MCF 10A (cell line): ENCODE measurements at places on chromosomes 13 and 19.

- no peak for DNase-seq
Observed at GRCh38 chr13:64556376-64556775, 2673.8 kb downstream of the PCDH9 start.

- no peak for DNase-seq
Observed at GRCh38 chr13:71237332-71237731, 629.7 kb downstream of the DACH1 start.

DNA sequence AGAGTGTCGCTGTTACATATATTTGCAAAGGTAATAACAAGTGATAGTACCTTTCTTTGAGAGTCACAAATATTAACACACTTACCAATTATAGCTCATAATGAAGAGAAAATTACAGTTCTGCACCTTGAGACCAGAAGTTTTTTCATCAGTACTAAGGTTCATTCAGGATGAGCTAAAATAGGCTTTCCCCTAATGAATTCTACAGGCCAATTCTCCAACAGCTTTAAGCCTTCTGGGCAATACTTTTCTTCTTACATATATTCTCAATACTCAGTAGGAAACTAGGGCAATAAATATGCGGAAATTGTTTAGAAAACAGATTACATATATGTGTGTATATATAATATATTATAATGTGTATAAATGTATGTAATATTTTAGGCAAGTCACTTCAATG, 2672.8 kb upstream of the PCDH20 start:
- no peak for DNase-seq

GRCh38 chr13:94020833-94021232, 458.6 kb downstream of the DCT start:
- peak; percentile 53 for DNase-seq

- no peak for DNase-seq
Observed at GRCh38 chr13:114149774-114150740, 17.6 kb upstream of the RASA3 start.

DNA sequence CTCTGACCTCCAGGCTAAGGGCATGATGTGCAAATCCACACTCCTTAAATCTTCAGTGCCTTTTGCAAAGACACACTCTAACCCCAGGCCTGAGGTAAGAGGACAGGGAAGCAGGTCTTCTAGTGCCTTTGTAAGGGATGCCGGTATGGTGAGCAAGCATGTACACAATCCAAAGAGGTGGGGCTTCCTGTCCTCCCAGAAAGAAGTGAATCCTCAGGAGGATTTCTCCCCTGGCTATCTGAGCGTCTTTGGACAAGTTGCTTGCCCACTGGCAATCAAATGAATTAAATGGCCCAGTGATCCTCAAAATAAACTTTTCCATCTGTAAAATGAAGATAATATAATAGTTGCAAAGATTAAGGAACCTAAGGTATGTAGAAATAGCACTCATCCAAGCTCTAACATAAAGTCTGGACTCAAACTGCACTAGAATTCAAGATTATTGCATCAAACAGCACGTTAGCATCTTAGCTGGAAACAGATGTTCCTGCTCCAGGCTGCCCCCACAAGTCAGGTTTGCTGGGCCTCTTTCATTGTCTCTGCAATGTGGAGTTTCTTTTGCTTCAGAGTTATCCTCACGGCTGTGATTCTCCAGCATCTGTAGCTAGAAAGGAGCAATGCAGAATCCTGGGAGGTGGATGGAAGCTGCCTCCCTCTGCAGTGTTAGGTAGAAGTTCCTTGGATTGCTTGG, 249.6 kb downstream of the TSHZ3 start:
- DNase-seq, result no peak

- peak; percentile 6 for DNase-seq
Observed at GRCh38 chr13:105311094-105311493, 1224.4 kb downstream of the EFNB2 start.

DNA sequence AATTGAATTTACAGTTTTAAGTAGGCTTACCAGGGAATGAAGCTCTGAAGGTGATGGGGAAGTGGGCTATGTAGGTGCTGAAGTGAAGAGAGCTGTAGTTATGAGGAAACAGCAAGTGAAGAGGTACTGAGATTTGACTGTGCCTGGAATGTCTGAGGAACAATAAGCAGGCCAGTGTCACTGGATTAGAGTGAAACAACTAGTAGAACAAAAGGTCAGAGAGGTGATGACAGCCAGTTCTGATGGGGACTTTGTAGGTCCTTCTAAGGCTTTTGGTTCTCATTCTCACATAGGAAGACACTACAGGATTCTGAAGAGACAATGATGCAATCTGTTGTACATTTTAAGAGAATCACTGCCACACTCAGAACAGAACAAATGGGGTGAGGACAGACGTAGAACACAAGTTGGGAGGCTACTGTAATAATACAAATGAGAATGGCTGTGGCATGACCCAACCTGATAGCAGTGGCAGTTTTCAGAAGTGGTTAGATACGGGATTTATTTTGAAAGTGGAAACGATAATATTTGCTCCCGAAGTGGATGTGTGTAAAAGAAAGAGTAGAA, 130.8 kb downstream of the MYCBP2 start:
- no peak for DNase-seq

DNA sequence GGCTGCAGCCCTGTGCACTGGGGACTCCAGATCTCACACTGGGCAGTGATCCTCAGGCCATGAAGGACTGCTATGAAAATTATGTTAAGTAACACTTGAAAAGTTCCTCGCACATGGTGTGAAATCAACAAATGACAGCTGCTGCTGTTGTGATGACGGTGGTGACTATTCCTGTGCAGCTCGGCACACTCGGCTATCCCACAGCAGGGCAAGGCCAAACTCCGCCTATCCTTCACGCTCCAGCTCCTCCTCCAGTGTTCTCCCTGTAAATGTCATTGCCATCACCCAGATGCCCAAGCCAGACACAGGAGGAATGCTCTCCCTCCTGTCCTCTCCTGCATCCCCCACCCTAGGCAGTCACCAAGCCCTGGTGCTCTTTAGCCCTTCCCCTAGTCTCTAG, 31.3 kb downstream of the GRIK5 start:
- DNase-seq, result no peak

- DNase-seq, result no peak
Observed at GRCh38 chr19:43452582-43452981, 12.8 kb downstream of the LYPD3 start.

GRCh38 chr19:51742789-51743188, 8.9 kb downstream of the FPR1 start:
- DNase-seq, result peak; percentile 49

DNA sequence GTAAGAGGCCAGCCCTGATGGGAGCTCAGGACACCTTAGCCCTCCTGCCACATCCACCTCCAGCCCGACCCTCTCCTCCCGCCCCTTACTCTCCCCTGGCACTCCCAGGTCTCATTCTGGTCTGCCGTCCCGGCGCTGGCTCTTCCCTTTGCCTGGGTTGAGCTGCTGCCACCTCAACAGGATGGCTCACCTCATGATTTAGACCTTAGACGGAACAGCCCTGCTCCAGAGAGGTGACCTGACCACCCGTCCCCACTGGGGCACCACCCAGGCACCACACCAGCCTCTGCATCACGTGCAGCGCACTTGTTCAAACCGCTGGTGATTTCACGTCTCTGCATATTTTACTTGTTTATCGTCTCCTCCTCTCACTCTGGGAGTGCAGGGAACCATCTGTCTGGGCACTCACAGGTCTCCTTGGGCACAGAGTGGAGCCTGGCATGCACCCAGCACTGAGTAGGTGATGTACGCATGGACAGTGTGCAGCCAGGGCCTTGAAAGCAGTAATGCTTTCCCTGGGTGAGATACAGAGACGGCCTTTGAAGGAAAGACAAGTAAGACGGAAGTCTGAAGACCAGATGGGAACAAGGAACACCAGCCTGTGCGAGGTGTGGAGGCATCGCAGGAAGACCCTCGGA, 183.1 kb downstream of the KATNAL1 start:
- no peak for DNase-seq

GRCh38 chr13:24179486-24179850, 18.9 kb downstream of the SPATA13 start:
- no peak for DNase-seq

DNA sequence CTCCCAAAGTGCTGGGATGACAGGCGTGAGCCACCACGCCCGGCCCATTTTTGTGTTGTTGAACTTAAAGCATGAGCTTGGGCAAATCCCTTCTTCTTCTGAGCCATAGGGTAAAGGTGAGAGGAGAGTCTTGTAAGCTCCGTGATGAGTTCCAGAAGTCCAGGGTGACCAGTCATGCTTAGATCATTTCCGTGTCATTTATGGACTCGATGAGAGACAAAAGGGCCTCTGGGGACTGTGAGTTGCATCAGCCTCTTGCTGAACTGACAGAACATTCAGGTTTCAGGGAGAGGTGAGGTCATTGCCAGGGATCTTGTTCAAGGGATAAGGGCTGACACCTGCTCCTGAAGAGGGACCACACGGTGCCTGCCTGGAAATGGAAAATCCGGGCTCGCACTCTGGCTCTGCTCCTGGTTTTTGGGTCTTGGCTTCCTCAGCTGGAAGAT, 53.6 kb downstream of the GADD45B start:
- DNase-seq, result peak; percentile 99

GRCh38 chr13:75705395-75705794, 69.3 kb downstream of the LMO7 start:
- peak; percentile 73 for DNase-seq

DNA sequence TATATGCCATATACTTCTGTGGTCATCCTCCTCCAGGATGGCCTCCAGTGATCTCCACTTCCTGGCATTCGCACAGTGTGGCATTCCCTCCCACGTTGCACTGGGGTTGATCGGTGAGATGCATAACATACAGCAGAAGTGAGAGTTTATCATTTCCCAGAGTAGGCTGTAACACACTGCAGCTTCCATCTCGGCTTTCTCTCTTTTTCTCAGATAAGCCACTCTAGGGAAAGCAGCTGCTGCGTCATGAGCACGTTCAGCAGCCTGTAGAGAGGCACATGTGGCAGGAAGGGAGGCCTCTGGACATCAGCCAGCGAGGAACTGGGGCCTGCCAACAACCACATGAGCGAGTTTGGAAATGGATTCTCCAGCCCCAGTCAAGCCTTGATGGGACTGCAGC, 807.1 kb downstream of the DIAPH3 start:
- peak; percentile 24 for DNase-seq

GRCh38 chr19:9995999-9996398, 14.3 kb downstream of the COL5A3 start:
- DNase-seq, result no peak

GRCh38 chr19:39704181-39705044, at the start of gene LGALS14:
LGALS14 (plus strand) TSS chr19:39704481; CDS start chr19:39704529, 48 bp downstream.
- DNase-seq, result no peak

- no peak for DNase-seq
Observed at GRCh38 chr19:11578258-11579142, 1.1 kb upstream of the ACP5 start.

GRCh38 chr13:48798180-48798579, 144.5 kb downstream of the CYSLTR2 start:
- no peak for DNase-seq

- DNase-seq, result peak; percentile 93
Observed at GRCh38 chr19:48738557-48739403, 1.6 kb downstream of the RASIP1 start.

- DNase-seq, result no peak
Observed at GRCh38 chr19:35977446-35978222, 17.4 kb upstream of the SDHAF1 start.

- DNase-seq, result peak; percentile 27
Observed at GRCh38 chr13:59178344-59178743, 985.4 kb downstream of the DIAPH3 start.

DNA sequence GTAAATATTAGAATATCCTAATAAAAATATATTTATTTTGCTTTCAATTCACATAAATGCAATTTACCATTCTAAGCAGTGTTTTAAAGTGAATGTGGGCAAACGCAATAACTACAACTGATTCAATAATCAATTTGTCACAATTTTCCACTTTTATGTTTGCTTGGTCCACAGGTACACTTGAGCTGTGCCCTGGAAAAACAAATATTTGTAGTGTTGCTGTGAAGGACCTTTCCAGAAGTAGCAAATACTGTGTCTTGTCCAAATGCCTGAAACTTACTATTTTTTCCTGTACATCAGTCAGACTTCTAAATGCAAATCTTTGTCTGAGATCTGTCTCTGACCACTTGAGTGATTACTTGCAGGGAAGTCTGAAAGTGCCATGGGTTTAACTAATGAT, 845.8 kb upstream of the SLITRK5 start:
- DNase-seq, result no peak
